ENCODE measurements at places on chromosomes 3 and 15.
A peak's percentile ranks its signal among the peaks of the same experiment; 100 is the strongest.

- no peak overlapping the region for H3K27ac ChIP-seq
- no peak overlapping the region for H3K4me3 ChIP-seq
- no peak for DNase-seq
- no peaks in the 10 kb centered on the region for H3K36me3 ChIP-seq
- H3K4me1 ChIP-seq: no peaks in the 10 kb centered on the region
- peaks cover 6% of the 10 kb centered on the region for H3K27me3 ChIP-seq
These were observed 191.4 kb upstream of the HES1 start for GRCh38 chr3:193944518-193944884.

DNA sequence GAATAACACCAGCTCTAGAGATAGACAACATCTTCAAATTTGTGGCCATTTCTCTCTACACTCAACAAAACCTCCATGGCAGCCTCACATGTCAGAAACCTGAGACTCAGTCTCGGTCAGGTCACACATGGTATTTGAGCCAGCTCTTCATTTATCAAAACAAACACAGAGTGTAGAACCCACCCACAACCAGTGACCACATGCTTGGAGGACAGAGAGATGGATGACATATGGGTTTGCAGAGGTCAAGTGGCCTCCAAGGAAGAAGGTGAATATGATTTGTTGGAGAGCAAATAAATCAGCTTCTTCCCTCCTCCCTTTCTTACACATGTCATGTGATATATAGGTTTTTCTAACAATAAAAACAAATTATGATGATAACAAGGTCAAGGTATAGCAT is 278.1 kb upstream of the LRTM1 start:
- H3K4me1 ChIP-seq: no peaks in the 10 kb centered on the region
- H3K27ac ChIP-seq: no peak overlapping the region
- H3K27me3 ChIP-seq: no peaks in the 10 kb centered on the region
- DNase-seq: no peak
- H3K36me3 ChIP-seq: no peaks in the 10 kb centered on the region

- no peaks in the 10 kb centered on the region for H3K27me3 ChIP-seq
- no peak overlapping the region for H3K27ac ChIP-seq
- no peaks in the 10 kb centered on the region for H3K4me1 ChIP-seq
- H3K36me3 ChIP-seq: no peaks in the 10 kb centered on the region
- DNase-seq: no peak
These were observed 61.2 kb downstream of the THBS1 start for GRCh38 chr15:39642011-39642640.

DNA sequence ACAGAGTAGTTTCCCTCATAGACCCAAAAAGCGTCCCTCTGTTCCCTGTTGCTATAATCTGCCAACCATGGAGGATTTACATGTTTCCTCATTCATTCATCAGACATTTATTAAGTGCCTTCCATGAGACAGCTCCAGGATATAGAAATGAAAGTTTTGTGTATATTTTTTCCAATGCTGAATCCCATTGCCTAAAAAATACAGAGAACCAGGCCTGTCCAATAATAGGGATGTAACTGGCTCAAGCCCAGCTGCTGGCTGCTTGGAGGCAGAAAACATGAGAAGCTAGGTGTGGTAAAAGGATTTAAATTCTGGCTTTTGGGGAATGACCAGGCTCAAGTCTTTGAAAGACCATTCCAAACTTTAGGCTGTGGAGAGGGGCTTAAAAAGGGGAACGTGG is 41.5 kb downstream of the RARB start:
- H3K4me1 ChIP-seq: peaks cover 16% of the 10 kb centered on the region
- H3K36me3 ChIP-seq: no peaks in the 10 kb centered on the region
- no peak overlapping the region for H3K4me3 ChIP-seq
- H3K27ac ChIP-seq: peak overlapping the region; percentile 71

- no peak overlapping the region for H3K4me3 ChIP-seq
- no peak overlapping the region for H3K27ac ChIP-seq
- H3K36me3 ChIP-seq: no peaks in the 10 kb centered on the region
- no peaks in the 10 kb centered on the region for H3K4me1 ChIP-seq
- peaks cover 34% of the 10 kb centered on the region for H3K27me3 ChIP-seq
- DNase-seq: no peak
These were observed 85.0 kb upstream of the PLXNA1 start for GRCh38 chr3:126897943-126898342.

DNA sequence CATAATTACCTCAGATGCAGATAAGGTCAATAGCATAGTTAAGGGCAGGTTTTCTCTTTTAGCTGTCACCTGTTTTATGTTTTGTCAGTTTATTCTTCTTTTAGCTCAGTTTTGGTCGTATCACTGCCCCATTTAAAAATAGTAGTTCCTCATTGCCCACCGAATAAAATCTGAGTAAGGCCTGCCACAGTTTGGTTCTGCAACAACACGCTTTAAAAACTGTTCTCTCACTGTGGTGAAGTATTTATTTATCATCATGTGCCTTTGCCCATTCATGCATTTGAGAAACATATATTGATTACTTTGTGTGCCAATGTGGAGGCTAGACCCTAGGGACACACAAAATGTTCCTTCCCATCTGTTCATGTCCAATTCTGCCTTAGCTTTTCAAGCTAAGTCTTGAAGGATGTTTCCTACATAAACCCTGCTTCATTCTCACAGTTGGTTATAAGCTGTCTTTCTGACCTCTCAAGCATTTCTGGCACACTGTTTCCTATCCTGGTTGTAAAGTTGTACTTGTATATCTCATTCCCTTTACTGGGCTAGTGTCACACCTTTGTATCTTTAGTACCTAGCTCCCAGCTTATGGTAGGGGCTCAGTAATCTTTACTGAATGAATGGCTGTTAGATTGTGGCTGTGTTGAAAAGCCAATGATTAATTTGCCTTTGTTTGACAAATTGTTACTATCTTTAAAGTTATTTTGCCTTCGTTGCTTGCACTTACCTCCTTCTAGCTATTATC is 23.9 kb downstream of the AKAP13 start:
- no peaks in the 10 kb centered on the region for H3K27me3 ChIP-seq
- H3K27ac ChIP-seq: peak overlapping the region; percentile 45
- no peak overlapping the region for H3K4me3 ChIP-seq
- no peaks in the 10 kb centered on the region for H3K36me3 ChIP-seq
- no peak for DNase-seq

DNA sequence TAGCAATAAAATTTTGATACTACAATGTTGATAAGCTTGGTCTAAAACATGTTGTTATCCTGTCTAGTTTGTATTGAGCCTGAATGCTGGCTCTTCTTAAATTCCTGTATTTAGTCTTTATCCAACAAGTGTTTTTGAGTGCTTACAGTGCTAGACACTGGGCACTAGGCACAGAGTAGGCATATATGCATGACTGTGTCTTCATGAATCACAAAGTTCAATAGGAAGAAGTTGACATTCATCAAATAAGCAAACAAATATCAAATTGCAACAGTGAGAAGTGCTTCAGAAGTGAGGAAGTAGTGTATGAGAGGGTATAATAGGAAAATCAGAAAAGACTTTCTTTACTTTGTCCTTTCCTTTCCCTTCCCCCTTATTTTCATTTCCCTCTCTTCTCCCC is 6.8 kb downstream of the CD96 start:
- no peak overlapping the region for H3K27ac ChIP-seq
- H3K4me3 ChIP-seq: no peak overlapping the region
- no peaks in the 10 kb centered on the region for H3K27me3 ChIP-seq

DNA sequence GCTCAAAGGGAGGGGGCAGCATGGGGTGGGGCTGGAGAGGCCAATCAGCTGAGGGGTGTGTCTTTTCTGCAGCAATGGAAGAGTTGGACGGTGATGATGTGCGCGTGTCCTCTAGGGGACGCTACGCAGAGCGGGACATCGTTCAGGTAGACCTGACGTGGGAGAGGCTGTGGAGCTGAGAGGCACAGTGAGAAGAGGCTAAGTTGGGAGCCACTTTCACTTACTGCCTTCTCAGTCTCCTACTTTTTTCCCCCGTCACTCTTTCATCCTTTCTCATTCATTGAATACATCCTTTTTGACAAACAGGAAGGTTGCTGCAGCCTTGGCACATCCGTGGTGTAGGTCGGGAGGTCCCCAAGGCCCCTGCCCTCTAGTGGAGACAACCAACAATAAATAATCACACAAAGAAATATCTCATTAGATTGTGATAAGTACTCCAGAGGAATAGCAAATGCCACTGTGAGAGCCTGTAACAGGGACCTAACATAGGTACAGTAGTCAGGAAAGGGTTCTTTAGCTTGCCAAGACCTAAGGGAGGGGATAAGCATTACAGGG is 4.4 kb upstream of the BRPF1 start:
- H3K36me3 ChIP-seq: no peaks in the 10 kb centered on the region
- no peak for DNase-seq
- no peaks in the 10 kb centered on the region for H3K4me1 ChIP-seq
- no peaks in the 10 kb centered on the region for H3K27me3 ChIP-seq
- H3K27ac ChIP-seq: no peak overlapping the region

GRCh38 chr3:71713041-71713440 is 12.2 kb downstream of the EIF4E3 start:
- peaks cover 3% of the 10 kb centered on the region for H3K36me3 ChIP-seq
- peaks cover 49% of the 10 kb centered on the region for H3K4me1 ChIP-seq
- H3K4me3 ChIP-seq: no peak overlapping the region
- no peaks in the 10 kb centered on the region for H3K27me3 ChIP-seq
- no peak overlapping the region for H3K27ac ChIP-seq
- DNase-seq: no peak

DNA sequence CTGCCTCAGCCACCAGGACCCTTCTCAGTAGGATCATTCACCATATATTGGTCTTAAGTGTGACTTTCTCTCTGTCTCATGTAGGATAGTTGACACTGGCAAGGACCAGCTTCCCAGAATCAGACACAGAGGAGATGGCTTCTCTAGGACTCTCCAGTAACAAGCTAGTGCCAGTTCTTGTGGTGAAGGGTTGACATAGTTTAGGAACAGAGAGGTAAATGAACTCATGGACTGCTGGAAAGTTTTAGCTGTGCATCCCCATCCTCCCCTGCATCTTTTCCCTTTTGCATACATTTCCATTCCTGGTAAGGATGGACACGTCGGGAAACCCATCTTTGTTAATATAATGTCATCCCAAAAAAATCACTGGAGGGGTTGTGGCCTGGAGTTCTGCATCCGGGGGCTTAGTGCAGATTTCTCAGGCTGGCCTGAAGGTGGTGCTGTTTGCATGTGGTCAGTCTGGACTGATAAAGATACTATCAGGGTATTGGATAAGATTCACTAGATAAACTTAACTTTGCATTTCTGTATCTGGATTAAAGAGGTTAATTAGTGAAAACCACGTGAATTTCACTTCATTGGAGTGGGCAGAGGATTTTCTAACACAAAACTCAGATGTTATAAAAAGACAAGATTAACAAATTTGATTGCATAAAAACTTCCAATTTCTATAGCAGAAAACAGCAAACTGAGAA is 110.8 kb downstream of the TBC1D2B start:
- H3K36me3 ChIP-seq: no peaks in the 10 kb centered on the region
- no peak for DNase-seq
- H3K4me1 ChIP-seq: no peaks in the 10 kb centered on the region

DNA sequence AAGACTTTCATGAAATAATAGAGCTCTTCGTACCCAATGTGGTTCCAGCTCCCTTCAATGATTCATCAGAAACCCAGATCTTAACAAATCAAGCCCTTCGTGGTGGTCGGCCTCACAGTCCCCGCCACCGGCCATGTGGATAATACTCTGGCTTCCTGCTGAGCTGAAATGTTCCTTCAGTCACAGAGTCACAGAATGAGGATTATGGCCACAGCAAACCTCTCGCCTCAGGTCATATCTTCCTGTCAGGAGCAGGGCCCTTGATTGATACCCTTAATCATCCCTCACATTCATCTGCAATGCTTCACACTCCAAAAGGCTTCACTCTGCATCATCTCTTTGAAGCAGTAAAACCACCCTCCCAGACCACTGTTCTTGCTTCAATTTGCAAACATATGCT is 452.6 kb downstream of the OCA2 start:
- no peak for DNase-seq
- no peaks in the 10 kb centered on the region for H3K4me1 ChIP-seq
- H3K36me3 ChIP-seq: no peaks in the 10 kb centered on the region
- no peak overlapping the region for H3K4me3 ChIP-seq

DNA sequence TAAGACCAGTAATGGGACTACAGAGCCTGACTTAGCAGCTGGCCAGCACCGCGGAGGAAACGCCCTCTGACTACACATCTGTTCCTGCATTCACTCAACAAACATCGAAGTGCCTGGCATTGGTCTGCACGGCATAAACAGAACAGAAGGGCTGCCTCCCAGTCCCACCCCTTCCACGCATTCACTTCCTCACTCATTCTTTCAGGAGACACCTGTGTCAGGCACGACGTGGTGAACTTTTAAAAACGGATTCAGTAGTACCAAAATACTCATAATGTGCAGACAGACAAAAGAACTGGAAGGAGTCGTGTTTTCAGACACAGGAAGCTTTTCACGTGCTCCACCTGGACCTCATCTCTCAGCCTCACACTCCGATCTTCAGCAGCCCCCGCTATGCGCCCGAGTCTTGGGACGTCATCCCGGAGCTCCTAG is 123.3 kb downstream of the XXYLT1 start:
- peaks cover 16% of the 10 kb centered on the region for H3K4me1 ChIP-seq
- H3K27me3 ChIP-seq: no peaks in the 10 kb centered on the region
- no peaks in the 10 kb centered on the region for H3K36me3 ChIP-seq
- peak overlapping the region; percentile 29 for H3K4me3 ChIP-seq

DNA sequence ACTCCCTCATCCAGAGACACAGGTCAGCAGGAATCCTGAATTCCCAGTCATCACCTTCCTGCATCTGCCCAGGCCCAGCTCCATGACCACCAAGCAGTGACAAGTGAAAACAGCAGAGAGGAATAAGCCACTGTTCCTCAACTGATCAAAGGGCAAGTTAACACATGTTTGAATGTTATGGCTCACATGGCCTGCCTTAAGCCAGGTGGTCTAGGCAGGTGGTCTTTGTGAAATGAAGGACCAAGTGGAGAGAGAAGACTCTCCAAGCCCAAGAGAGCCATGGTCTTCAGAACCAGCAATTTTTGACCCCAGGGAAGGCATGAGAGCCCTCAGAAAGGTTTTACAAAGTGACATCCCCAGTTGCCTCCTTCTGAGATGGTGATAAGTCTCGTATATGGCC is 161.8 kb downstream of the EPHB1 start:
- H3K36me3 ChIP-seq: no peaks in the 10 kb centered on the region
- no peaks in the 10 kb centered on the region for H3K4me1 ChIP-seq
- H3K27me3 ChIP-seq: no peaks in the 10 kb centered on the region

- H3K36me3 ChIP-seq: no peaks in the 10 kb centered on the region
- H3K4me1 ChIP-seq: no peaks in the 10 kb centered on the region
- H3K4me3 ChIP-seq: no peak overlapping the region
- H3K27ac ChIP-seq: no peak overlapping the region
These were observed 22.1 kb downstream of the CAPN7 start for GRCh38 chr3:15228147-15228546.

GRCh38 chr15:70428211-70428822 is 330.6 kb upstream of the TLE3 start:
- no peaks in the 10 kb centered on the region for H3K27me3 ChIP-seq
- DNase-seq: no peak
- H3K4me1 ChIP-seq: peaks cover 4% of the 10 kb centered on the region
- no peak overlapping the region for H3K4me3 ChIP-seq
- H3K36me3 ChIP-seq: no peaks in the 10 kb centered on the region

- H3K36me3 ChIP-seq: no peaks in the 10 kb centered on the region
- no peak for DNase-seq
- H3K4me1 ChIP-seq: peaks cover 29% of the 10 kb centered on the region
- no peaks in the 10 kb centered on the region for H3K27me3 ChIP-seq
- H3K4me3 ChIP-seq: peak overlapping the region; percentile 6
These were observed 15.0 kb downstream of the FRMD4B start for GRCh38 chr3:69370901-69371301.

- H3K27ac ChIP-seq: no peak overlapping the region
- H3K4me3 ChIP-seq: no peak overlapping the region
- H3K27me3 ChIP-seq: no peaks in the 10 kb centered on the region
- H3K36me3 ChIP-seq: no peaks in the 10 kb centered on the region
- no peaks in the 10 kb centered on the region for H3K4me1 ChIP-seq
These were observed 84.7 kb upstream of the SLC25A36 start for GRCh38 chr3:140856905-140857304.

- H3K4me1 ChIP-seq: no peaks in the 10 kb centered on the region
- no peak overlapping the region for H3K4me3 ChIP-seq
- H3K36me3 ChIP-seq: no peaks in the 10 kb centered on the region
- no peak for DNase-seq
- peak overlapping the region; percentile 23 for H3K27ac ChIP-seq
These were observed 42.8 kb upstream of the RNU6-1 start for GRCh38 chr15:67882487-67883233.

Measured in left lung (tissue), 14 donors.